Effector memory CD8-positive, alpha-beta T cell (primary cell): ENCODE measurements at places on chromosomes 5 and 9.

- H3K27me3 ChIP-seq: no peaks in the 10 kb centered on the region
- no peaks in the 10 kb centered on the region for H3K4me1 ChIP-seq
- no peaks in the 10 kb centered on the region for H3K36me3 ChIP-seq
- H3K4me3 ChIP-seq: no peak overlapping the region
- DNase-seq: no peak
These were observed 574.3 kb downstream of the PRR16 start for GRCh38 chr5:121038438-121038837.

- no peak overlapping the region for H3K4me3 ChIP-seq
- peaks cover 6% of the 10 kb centered on the region for H3K36me3 ChIP-seq
- H3K27me3 ChIP-seq: no peaks in the 10 kb centered on the region
- DNase-seq: no peak
These were observed 13.0 kb downstream of the SNX24 start for GRCh38 chr5:122858451-122858850.

DNA sequence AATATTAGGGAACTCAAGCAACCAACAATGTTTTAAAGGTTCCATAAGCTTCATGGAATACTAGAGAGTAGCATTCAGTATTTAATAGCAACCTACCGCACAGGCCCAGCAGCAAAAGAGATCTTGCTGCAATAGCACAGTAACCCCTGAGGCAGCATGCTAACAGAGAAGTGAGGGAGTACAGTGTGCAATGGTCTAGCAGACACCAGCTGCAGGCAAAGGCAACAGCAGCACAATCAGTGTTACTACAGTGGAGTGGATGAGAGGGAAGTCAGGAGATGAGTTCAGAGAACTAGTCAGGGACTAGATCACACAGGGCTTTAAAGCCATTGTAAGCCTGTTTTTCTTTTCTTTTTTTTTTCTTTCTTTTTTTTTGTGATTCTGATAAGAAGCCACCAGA is 2.8 kb downstream of the TICAM2 start:
- no peak for DNase-seq
- H3K4me3 ChIP-seq: no peak overlapping the region
- peaks cover 13% of the 10 kb centered on the region for H3K4me1 ChIP-seq

- H3K4me1 ChIP-seq: no peaks in the 10 kb centered on the region
- H3K27ac ChIP-seq: no peak overlapping the region
- H3K27me3 ChIP-seq: peaks cover 18% of the 10 kb centered on the region
- H3K4me3 ChIP-seq: no peak overlapping the region
These were observed 41.7 kb upstream of the CLINT1 start for GRCh38 chr5:157900644-157901043.

GRCh38 chr5:82422751-82423181 is 144.6 kb upstream of the RPS23 start:
- no peak overlapping the region for H3K27ac ChIP-seq
- no peak for DNase-seq
- H3K4me1 ChIP-seq: no peaks in the 10 kb centered on the region
- H3K4me3 ChIP-seq: no peak overlapping the region

GRCh38 chr5:54090495-54091120 is 219.8 kb downstream of the ARL15 start:
- H3K27me3 ChIP-seq: no peaks in the 10 kb centered on the region
- H3K27ac ChIP-seq: no peak overlapping the region
- H3K4me3 ChIP-seq: no peak overlapping the region
- no peak for DNase-seq

- no peak for DNase-seq
- no peaks in the 10 kb centered on the region for H3K27me3 ChIP-seq
- H3K27ac ChIP-seq: no peak overlapping the region
- no peak overlapping the region for H3K4me3 ChIP-seq
- H3K36me3 ChIP-seq: no peaks in the 10 kb centered on the region
- peaks cover 12% of the 10 kb centered on the region for H3K4me1 ChIP-seq
These were observed 52.2 kb upstream of the GRAMD2B start for GRCh38 chr5:126370796-126371718.

GRCh38 chr5:38162625-38163024 is 95.7 kb upstream of the EGFLAM start:
- DNase-seq: no peak
- no peaks in the 10 kb centered on the region for H3K4me1 ChIP-seq
- no peaks in the 10 kb centered on the region for H3K27me3 ChIP-seq
- H3K4me3 ChIP-seq: no peak overlapping the region
- no peak overlapping the region for H3K27ac ChIP-seq

DNA sequence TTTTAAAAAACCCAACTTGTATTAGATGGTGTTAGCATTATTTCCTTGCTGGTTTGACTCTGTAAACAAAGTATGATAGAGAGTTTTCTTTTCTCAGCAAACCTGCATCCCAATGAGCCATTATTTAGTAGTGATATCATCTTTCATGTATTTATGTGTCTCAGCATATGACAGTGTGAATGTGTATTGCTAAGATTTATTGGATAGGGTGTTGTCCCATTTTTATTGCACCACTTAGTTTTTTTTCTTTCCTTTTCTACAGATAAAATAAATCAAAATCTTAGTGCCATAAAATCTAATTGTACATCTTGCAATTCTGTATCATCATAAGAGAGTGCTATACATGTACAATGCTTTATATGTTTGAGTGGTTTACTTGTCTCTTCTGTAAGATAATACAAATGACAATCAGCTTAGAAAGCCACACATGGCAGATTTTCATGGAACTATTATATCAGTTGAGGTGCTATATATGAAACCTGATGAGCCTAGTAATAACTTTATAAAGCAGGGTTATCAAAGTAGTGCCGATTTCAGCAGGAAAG is 149.2 kb upstream of the CYLC2 start:
- H3K4me1 ChIP-seq: no peaks in the 10 kb centered on the region
- H3K36me3 ChIP-seq: no peaks in the 10 kb centered on the region
- DNase-seq: no peak
- H3K27ac ChIP-seq: no peak overlapping the region
- H3K27me3 ChIP-seq: no peaks in the 10 kb centered on the region
- H3K4me3 ChIP-seq: no peak overlapping the region

DNA sequence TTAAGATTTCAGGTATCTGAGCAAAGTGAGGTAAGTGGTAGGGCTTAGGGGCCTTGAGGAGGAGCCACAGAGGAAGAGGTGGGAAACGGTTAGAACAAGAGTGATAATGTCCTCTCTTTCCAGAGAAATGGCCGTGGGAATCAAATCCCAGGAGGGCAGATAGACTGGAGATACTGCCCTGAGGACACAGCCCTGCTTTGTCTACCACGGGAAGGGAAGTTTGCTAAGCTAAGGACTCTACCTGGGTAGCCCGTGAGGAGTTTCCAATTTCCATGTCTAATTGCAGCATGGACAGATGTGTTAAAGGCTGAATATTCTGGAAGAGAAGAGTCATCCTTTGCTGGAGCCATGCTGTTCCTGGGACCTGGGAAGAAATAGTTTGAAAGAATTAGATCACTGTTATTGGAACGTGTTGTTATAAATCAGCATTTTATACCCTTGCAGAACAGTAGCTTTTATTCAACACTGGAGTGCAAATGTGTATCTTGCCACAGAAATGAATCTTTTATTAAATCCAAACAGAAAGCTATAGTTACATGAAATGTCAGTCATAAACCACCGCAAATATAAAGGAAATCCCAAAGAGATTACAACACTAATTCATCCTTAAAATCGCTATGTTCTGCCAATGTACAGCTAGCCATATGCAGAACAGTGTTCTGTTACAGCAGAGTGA is 133.2 kb upstream of the LHFPL2 start:
- no peaks in the 10 kb centered on the region for H3K36me3 ChIP-seq
- no peak overlapping the region for H3K4me3 ChIP-seq
- H3K4me1 ChIP-seq: peaks cover 2% of the 10 kb centered on the region
- H3K27me3 ChIP-seq: no peaks in the 10 kb centered on the region
- no peak for DNase-seq

- no peaks in the 10 kb centered on the region for H3K36me3 ChIP-seq
These were observed 209.9 kb upstream of the VLDLR start for GRCh38 chr9:2411459-2412215.

DNA sequence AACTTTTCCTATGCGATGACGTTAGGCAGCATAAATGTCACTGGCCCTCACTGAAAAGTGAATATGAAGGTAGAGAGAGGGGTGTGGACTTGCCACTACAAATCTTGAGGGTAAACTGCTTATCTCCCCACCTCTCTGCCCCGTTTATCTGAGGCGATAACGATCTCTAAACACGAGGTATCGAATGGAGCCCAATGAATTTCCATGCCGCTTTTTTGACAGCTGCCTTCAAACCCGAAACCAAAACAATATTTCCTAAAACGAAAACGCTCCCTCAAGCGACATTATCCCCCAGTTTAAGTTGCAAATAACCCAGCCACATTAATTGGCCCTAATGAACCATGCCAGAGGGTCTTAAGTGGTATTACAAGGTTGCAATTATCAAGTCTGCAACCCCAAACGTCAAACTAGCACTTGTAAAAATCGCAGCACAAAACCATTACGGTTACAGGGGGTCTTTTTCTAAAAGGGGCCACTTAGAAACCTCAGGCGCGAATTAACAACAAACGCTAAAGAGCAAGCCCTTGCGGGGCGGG is 1.4 kb downstream of the NR3C1 start:
- H3K36me3 ChIP-seq: peaks cover 54% of the 10 kb centered on the region
- peaks cover 35% of the 10 kb centered on the region for H3K4me1 ChIP-seq
- H3K27ac ChIP-seq: peak overlapping the region; percentile 83
- H3K4me3 ChIP-seq: peak overlapping the region; percentile 93
- peak; percentile 13 for DNase-seq

DNA sequence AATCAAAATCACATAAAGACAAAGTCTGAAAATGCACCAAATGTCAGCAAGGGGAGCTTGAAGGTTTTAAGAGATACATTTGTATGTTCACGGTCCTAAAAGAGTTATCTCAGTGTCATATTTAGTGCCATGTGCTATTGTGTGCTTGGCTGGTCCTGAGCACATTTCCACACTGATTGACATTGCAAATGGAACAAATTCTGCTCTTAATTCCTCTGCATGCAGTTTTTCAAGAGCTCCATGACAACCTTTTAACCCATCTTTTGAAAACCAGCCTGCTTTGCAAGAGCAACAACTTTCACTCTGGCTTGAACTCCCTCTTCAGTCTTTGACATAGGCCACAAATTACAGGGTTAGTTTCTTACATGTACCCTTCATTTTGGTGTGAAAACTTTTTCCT is 175.4 kb upstream of the ACTBL2 start:
- no peak overlapping the region for H3K27ac ChIP-seq
- no peak overlapping the region for H3K4me3 ChIP-seq
- no peaks in the 10 kb centered on the region for H3K4me1 ChIP-seq
- H3K27me3 ChIP-seq: no peaks in the 10 kb centered on the region
- no peaks in the 10 kb centered on the region for H3K36me3 ChIP-seq
- no peak for DNase-seq

DNA sequence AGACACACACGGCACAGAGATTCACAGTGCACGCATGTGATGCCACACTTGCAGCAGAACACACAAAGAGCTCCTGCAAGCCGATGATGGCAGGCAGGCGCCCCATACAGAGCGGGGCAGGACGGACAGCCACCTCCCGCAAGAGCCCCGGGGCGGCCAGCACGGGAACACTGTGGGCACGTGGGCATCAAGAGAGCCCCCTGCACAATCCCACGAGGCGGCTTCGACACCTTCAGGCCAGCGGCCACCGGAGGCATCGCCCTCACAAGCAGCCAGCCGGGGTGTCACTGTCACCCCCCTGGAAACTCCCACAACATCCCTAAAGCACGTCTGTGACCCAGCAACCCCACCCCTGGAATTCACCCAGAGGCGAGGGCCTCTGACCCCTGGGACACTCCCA is 17.9 kb downstream of the TERT start:
- no peaks in the 10 kb centered on the region for H3K27me3 ChIP-seq
- no peak for DNase-seq
- H3K36me3 ChIP-seq: no peaks in the 10 kb centered on the region
- H3K27ac ChIP-seq: peak overlapping the region; percentile 39

- no peaks in the 10 kb centered on the region for H3K27me3 ChIP-seq
- H3K36me3 ChIP-seq: no peaks in the 10 kb centered on the region
- no peaks in the 10 kb centered on the region for H3K4me1 ChIP-seq
- H3K4me3 ChIP-seq: no peak overlapping the region
These were observed 188.4 kb downstream of the WDR70 start for GRCh38 chr5:37567566-37567965.

GRCh38 chr9:93166699-93167098 is 17.2 kb upstream of the WNK2 start:
- no peak for DNase-seq
- H3K27me3 ChIP-seq: no peaks in the 10 kb centered on the region
- no peaks in the 10 kb centered on the region for H3K36me3 ChIP-seq
- peaks cover 4% of the 10 kb centered on the region for H3K4me1 ChIP-seq
- no peak overlapping the region for H3K4me3 ChIP-seq

GRCh38 chr9:88651682-88652633 is 117.0 kb downstream of the NXNL2 start:
- H3K4me1 ChIP-seq: no peaks in the 10 kb centered on the region
- H3K36me3 ChIP-seq: no peaks in the 10 kb centered on the region
- H3K27ac ChIP-seq: no peak overlapping the region
- DNase-seq: no peak
- H3K27me3 ChIP-seq: peaks cover 48% of the 10 kb centered on the region
- H3K4me3 ChIP-seq: no peak overlapping the region

DNA sequence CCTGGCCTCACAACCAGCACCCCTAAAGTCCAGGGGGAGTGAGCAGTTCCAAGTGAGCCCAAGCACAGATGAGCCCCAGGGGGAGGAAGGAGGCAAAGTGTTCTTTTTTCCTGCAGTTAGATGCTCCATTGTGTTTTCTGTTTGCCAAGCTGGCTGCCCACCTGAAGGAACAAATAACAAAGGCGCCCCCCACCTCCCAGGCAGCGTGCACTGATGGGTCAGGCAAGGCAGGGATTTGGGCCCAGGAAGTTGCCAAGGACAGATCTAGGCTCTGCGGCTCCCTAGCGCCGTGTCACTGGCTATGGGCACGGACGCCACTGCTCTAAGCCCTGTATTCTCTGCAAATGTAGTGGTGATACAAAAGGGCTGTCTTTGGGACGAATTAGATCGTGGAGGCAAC is 21.8 kb downstream of the FGF1 start:
- H3K36me3 ChIP-seq: no peaks in the 10 kb centered on the region
- no peak overlapping the region for H3K4me3 ChIP-seq
- no peak for DNase-seq
- H3K4me1 ChIP-seq: no peaks in the 10 kb centered on the region
- H3K27ac ChIP-seq: no peak overlapping the region
- H3K27me3 ChIP-seq: peaks cover 38% of the 10 kb centered on the region

- no peaks in the 10 kb centered on the region for H3K27me3 ChIP-seq
- H3K36me3 ChIP-seq: peaks cover 35% of the 10 kb centered on the region
- DNase-seq: no peak
- H3K4me1 ChIP-seq: peaks cover 86% of the 10 kb centered on the region
- no peak overlapping the region for H3K4me3 ChIP-seq
- H3K27ac ChIP-seq: peak overlapping the region; percentile 99
These were observed 46.5 kb downstream of the IRF1 start for GRCh38 chr5:132444061-132444460.

DNA sequence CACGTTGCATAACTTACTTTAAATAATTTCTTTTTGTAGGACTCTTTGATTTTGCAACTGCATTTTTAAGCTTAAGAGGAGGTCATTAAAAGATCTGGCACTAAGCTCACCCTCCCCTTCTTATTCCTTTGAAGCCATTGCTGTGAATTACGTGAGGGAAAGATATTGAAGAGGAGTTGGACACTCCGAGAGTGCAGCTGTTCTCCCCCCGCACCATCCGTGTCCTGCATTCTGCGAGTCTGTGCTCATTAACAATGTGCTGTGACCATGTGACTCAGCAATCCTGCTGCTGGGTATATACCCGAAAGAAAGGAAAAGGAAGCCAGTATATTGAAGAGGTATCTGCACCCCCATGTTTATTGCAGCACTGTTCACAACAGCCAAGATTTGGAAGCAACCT is 40.0 kb downstream of the NXNL2 start:
- no peaks in the 10 kb centered on the region for H3K36me3 ChIP-seq
- peaks cover 3% of the 10 kb centered on the region for H3K4me1 ChIP-seq
- H3K4me3 ChIP-seq: no peak overlapping the region
- H3K27me3 ChIP-seq: peaks cover 72% of the 10 kb centered on the region
- DNase-seq: no peak
